Activated naive CD4-positive, alpha-beta T cell treated with Interleukin-2 at 50 U/mL for 16 hours (primary cell): ENCODE measurements at places on chromosomes 11 and 22.

GRCh38 chr11:114959953-114960505 lies 281.7 kb downstream of the NXPE2 start:
- DNase-seq: no peak

- no peak for DNase-seq
These were observed 42.7 kb upstream of the NRIP3 start for GRCh38 chr11:9046481-9046880.

GRCh38 chr11:111521135-111521534 lies 6.6 kb downstream of the HOATZ start:
- DNase-seq: no peak

DNA sequence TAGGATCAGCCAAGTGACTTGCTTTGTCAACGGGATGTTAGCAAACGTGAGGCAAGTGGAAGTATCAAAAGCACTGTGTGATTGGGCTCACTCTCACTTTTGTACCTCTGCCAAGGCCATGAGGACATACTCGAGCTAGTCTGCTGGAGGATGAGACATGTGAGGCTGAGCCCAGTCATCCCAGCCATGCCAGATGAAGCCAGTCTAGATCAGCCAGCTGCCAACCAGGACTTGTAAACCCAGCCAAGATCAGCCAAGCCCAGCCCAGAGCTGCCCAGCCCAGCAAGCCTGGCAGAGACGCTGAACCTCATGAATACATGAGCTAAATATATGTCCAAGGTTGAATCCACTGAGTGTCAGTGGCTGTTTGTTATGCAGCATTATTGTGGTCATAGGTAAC lies 369.7 kb downstream of the MN1 start:
- no peak for DNase-seq

DNA sequence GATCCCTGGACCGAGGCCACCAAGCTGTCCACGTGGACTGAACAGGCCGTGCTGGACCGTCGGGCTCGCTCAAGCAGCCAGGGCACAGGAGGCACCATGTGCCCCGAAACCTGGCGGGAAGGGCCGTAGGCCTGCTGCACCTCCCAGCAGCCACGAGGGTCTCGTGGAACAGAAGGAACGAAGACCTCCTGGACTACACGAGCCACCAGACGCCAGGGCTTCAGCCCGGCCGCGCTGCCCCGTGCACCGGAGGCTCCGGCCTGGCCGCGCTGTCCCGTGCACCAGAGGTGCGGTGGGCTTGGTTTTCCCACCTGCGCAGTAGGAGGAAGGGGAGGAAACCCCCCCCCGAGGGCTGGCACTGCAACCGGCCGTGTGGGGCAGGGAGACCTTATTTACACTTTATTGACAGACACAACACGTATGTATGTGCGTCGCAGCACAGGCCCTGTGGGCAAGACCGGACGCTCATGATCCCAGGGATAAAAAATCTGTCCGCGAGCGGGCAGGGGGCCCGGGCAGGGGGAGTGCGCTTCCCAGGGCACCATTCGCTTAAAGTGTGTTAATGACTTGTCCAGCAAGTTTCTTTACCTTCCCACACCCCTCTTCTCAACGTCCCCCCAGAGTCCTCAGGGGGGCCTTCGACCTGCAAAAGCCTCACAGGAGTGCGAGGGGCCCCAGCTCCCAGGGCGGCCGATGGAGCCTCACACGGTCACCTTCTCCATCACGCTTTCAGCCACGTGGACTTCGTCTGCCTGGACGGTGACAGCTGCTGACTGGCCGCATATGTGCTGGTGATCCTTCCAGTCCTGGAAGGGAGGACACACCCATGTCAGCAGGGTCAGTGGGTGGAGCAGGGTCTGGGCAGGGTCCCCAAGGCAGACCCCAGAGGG lies 7.0 kb downstream of the DRD4 start:
- DNase-seq: no peak

- no peak for DNase-seq
These were observed 8.7 kb upstream of the HIPK3 start for GRCh38 chr11:33248416-33248971.

GRCh38 chr11:62128835-62129234 lies 5.0 kb downstream of the INCENP start:
- DNase-seq: no peak

- DNase-seq: no peak
These were observed 1298.0 kb upstream of the RAG2 start for GRCh38 chr11:37896016-37896415.

DNA sequence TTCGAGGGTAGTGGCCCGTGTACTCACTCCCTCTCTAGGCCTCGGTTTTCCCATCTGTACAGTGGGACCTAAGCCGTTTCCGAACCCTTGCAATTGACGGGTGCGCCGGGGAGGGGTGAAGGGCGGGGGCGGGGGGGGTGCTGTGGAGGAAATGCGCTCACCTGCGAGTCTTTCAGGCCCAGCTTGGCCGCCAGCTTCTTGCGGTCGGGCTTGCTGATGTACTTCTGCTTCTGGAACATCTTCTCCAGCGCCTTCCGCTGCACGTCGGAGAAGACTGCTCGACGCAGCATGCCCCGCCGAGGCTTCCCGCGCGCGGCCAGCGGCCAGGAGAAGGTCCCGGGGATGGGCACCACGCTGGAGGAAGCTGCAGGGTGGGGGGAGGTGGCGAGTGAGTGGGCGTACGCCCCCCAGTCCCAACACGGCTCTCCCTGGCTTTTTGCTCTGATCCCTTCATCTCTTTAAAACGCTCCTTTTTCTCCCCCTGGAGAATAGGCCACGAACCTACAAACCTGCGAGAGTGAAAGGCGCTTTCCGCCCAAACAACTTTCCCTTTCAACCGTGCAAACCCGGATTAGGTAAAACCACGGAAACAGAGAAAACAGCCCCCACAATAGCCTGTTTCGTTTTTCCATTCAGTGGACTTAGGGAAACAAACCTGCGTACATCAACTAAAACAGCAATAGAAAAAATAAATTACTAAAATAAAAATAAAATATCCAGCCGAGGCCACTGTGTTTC lies 3.2 kb downstream of the DBX1 start:
- peak; percentile 23 for DNase-seq

DNA sequence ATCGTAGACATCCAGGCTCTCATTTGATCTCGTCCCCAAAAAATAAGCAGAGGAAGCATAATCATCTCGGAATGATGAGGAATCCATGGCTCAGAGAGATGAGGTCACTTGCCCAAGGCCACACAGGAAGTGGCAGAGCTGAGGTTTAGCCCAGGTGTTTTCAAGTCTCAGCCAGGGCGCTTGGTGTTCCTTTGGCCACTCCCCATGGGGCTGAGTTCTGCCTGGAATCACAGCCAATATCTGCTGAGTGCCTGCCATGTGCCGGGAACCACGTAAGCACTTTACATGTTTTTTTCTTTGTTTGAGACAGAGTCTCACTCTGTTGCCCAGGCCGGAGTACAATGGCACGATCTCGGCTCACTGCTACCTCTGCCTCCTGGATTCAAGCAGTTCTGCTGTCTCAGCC lies 29.5 kb upstream of the MYH9 start:
- no peak for DNase-seq

DNA sequence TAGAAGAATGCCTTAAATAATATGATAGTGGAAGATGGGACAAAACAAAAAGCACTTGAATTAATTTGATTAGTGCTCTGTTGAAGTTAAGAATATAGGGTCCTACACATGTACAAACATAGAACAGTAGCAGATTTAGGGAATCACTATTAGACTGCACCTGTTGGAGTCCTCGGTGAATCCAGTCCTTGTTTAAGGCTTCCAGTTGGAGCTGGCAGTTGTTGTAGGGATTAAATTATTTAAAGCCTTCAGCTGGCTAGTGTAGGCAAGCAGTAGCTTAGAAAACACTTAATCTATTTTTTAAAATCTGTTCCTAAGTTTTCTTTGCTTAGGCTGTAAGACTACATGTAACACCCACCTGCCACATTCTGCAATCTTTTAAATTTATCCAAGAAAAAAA lies 24.5 kb upstream of the CSTF3 start:
- DNase-seq: no peak

DNA sequence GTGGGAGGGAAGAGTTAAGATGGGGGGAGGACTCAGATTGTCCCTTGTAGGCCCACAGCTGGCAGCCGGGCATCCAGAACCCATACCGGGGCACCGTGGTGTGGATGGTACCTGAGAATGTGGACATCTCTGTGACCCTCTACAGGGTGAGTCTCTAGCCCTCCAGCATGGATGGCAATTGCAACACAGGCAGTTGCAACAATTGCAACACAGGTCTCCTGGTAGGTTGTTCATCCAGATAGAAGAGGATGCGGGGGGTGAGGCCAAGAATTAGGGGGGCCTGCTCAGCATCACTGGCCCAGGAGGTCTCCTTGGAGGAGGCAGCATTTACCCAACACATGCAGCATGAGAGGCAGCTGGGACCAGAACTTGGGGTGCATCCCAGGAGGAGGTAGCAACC lies 3.4 kb downstream of the EHBP1L1 start:
- no peak for DNase-seq

DNA sequence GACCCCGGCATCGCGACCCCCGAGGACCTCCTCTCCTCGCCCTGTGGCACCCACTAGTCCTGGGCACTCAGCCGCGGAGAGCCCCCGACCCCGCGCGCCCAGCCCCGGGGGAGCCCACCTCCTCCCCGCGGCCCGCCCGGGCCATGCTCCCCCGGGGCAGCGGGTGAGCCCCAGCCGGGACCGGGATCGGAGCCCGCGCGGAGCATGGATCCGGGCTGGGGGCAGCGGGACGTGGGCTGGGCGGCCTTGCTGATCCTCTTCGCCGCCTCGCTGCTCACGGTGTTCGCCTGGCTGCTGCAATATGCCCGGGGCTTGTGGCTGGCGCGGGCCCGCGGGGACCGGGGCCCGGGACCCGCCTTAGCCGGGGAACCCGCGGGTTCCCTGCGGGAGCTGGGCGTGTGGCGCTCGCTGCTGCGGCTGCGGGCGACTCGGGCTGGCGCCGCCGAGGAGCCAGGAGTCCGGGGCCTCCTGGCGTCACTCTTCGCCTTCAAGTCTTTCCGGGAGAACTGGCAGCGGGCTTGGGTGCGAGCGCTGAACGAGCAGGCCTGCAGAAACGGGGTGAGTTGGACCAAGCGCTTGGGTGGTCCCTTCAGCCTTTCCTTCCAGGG lies 498 bp downstream of the C2CD2L start:
- no peak for DNase-seq

DNA sequence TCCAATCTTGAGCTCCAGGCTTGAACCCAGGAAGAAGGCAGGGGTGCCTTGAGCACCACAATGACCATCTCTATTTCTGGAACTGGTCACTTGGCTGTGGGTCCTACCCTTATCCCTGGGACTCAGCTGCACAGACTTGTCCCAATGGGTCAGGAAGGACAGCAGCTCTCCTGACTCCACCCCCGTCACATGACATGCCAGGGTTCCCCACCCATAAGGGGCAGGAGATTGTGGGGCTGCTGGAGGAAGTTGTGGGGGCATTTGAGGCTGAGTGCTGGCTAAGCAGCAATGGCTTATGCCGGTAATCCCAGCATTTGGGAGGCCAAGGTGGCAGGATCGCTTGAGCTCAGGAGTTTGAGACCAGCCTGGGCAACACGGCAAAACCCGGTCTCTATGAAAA lies 56.2 kb downstream of the NFAM1 start:
- no peak for DNase-seq

GRCh38 chr11:57417056-57417455 lies 9.9 kb downstream of the SLC43A3 start:
- DNase-seq: no peak

DNA sequence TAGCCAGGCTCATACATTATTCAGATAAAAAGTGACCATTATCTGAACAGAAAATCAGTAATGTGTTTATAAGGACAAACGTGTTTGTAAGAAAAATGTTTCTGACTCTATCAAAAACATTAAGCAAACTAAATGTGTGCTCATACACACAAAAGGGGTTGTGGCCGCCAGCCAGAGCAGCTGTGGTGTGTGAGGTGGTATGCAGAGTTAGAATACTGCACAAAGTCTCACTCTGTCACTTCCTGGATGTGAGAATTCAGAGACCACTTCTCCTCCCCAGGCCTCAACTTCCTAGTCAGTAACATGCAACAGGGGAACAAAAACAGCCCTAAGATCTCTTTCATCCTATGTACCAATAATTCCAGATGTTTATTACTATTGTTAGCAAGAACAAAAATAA lies 9.4 kb downstream of the OR5B21 start:
- DNase-seq: no peak

DNA sequence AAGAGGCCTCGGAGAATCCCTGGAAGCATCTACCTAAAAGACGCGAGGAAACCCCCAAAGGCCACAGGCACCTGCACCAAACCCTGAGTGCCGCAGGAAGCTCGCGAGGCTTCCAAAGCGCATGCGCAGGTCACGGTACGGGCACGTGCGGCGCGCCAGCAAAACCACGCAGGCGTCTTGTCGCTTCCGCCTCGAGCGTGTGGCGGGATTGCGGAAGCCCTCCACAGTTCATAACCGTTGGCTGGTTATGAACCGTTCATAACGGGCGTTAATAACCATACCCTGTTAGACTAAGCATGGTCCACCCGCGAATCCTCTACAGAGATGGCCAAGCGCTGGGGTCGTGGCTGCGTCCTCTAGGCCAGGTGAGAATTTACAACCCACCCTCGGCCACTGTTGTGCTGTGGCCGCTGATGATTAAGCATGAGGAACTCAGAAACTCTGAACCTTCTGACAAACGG lies 46.4 kb downstream of the MORC2 start:
- peak; percentile 75 for DNase-seq

GRCh38 chr11:48000432-48000831 lies 20.1 kb downstream of the PTPRJ start:
- DNase-seq: no peak

DNA sequence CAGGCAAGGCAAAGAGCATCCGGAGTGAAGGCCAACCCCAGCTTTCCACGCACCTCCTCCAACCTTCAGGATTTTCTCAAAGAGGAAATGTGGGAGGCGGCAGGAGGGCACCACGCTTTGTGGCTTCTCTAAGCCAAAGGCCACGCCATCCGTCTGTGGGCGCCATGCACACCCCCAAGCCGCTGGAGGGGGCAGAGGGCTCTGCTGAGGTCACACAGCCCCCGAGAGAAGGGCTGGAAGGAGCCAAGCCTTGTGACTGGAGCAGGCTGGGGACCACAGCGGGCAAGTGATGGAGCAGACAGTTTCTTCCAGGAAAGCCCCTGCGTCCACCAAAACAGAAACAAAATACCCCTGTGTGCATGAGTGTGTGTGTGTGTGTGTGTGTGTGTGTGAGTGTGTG lies 527.4 kb downstream of the BRD1 start:
- no peak for DNase-seq

- DNase-seq: no peak
These were observed 99.0 kb upstream of the LARGE1 start for GRCh38 chr22:34019190-34019845.
